Activated naive CD4-positive, alpha-beta T cell (primary cell): ENCODE measurements at places on chromosomes 4 and X.

GRCh38 chr4:109875106-109875505, 27.2 kb downstream of the LRIT3 start:
- DNase-seq, result no peak

DNA sequence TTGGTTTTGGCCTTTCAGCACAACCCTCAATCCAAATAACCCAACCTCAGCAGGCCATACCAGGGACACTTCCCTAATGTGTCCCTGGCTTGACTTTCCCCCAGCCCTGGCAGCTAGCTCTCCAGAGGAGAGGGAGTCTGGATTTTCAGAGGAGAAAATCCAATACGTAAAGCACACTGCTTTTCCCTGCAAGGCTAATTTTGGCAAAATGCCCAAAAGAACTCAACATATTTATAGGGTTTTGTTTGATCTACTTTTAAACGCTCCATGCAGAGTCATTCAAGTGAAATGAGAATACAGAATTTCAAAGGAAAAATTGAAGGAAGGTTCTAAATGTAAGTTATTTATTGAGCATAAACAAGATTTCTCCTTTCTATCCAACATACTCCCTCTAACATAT, 167.2 kb downstream of the SH3KBP1 start:
- no peak for DNase-seq

GRCh38 chr4:77372375-77372774, 215.4 kb downstream of the CCNG2 start:
- no peak for DNase-seq

GRCh38 chr4:113825272-113825671, 63.7 kb upstream of the CAMK2D start:
- no peak for DNase-seq

GRCh38 chr4:139919521-139919920, 234.5 kb downstream of the MAML3 start:
- DNase-seq, result no peak
